Activated naive CD8-positive, alpha-beta T cell treated with anti-CD3 and anti-CD28 coated beads, Interleukin-2, amount 50 U/mL, for 16 hours (primary cell): ENCODE measurements at places on chromosomes 2 and 18.

- no peak for DNase-seq
Measured at GRCh38 chr2:241803387-241804325, 5.3 kb upstream of the NEU4 start.

GRCh38 chr2:146652311-146652710, 1192.5 kb upstream of the ACVR2A start:
- no peak for DNase-seq

DNA sequence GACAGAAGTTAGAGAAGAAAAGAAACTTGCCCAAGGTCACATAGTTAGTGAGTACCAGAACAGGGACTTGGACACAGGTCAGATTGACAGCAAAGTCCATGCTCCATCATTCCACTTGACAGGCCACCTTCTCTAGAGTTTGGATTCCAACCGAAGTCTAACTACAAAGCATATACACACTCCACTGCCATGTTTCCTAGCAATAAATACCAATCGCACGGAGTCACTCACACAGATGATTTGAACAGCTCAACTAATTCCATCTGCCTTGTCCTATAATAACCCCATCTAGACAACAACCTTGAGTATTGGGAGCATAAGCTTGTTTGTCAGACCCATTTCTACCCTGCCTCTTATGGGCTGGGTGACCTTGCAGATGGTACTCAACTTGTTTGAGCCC, 334.6 kb upstream of the MGAT5 start:
- DNase-seq = no peak

DNA sequence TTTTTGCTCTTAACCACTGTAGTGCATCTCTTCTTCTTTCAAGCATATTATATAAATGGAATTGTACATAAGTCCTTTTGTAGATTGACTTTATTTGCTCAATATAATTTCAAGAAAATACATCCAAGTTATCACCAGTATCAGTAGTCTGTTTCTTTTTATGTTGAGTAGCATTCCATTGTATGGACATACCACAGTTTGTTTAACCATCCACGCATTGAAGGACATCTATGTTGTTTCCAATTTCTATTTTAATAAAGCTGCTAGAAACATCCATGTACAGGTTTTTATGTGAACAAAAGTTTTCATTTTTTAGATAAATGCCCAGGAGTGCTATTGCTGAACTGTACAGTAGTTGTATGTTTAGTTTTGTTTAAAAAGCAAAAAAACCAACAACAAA, 387.5 kb upstream of the SOX11 start:
- no peak for DNase-seq

- DNase-seq = no peak
Measured at GRCh38 chr2:30165617-30166016, 18.8 kb downstream of the YPEL5 start.

DNA sequence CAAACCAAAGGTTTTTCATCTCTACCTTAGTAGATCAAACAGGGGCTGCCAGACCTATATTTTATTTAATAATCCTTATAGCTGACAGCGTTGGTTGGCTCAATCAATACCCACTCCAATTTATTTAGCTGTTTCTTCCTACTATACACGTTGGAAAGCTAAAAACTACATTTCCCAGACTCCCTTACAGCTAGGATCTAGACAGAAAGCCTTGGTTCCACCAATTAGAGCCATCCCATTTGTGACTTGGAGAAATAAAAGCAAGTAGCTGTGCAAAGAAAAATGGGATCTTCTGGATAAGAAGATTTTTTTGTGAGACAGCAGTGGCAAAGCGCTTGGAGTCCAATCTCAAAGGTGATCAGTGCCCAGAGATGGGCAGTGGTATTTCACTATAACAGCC, 331.3 kb upstream of the MEIS1 start:
- DNase-seq = no peak

- DNase-seq = no peak
Measured at GRCh38 chr2:206859330-206859739, 80.0 kb upstream of the CPO start.

GRCh38 chr2:218754781-218755180, 27.2 kb upstream of the CYP27A1 start:
- DNase-seq = no peak

GRCh38 chr2:40668425-40668824, 216.5 kb upstream of the SLC8A1 start:
- DNase-seq = no peak

DNA sequence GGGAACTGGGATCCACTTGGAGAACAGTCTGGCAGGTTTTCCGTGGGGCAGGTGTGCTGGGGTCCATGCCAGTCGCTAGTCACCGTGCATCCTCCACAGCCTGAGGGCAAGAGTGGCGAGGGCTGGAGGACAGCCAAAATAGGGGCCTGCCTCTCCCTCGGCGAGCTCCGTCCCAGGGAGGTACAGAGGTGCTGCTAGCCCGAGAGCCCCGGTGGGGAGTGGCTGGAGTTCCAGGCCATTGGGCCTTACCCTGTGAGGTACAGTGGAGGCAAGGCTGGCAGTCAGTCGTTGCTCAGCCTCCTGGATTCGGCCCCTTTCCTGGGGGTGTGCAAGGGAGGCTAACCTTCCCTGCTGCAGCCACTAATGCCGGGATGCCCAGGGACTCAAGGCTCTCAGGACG, 406.6 kb downstream of the CMPK2 start:
- no peak for DNase-seq

DNA sequence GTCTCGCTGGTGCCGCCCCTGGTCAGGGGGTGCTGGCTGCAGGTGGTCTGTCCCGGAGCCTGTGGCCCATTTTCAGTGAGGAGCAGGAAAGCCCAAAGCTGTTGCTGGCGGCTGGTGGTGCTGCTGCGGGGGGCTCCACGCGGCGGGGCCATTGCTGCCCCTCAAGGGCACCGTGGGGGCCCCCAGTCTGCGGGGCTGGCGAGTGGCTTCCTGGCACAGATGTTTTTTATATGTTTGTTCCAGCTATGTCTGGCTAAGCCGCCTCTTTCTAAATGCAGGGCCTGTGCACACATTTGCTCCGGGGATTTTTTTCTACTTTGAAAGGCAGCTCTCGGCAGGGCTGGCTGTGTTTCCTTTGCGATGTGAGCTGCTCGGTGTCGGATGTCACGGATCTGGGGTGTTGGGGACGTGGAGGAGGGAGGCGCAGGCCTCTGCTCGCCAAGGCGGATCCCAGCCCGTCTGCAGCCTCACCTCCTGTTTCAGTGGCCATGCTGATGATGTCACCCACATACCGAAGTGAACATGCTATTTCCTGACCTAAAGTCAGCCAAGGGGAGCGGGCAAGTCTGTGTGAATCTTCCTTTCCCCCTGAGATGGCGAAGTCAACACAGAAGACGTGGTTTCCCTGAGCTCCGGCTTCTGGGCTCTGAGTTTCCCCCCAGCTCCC, 112.0 kb upstream of the CTDP1 start:
- no peak for DNase-seq

- DNase-seq = no peak
Measured at GRCh38 chr2:181038796-181039195, 58.4 kb downstream of the UBE2E3 start.

DNA sequence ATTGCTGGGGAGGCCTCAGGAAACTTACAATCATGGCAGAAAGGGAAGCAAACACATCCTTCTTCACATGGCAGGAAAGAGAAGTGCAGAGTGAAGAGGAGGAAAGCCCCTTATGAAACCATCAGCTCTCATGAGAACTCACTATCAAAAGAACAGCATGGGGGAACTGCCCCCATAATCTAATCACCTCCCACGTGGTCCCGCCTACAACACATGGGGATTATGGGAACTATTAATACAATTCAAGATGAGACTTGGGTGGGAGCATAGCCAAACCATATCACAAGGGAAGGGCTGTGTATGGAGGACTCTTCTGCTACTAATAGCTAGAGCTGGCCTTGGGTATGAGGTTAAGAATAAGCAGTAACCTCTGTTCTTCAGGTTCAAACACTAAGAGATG, 8.8 kb upstream of the SETBP1 start:
- DNase-seq = no peak

DNA sequence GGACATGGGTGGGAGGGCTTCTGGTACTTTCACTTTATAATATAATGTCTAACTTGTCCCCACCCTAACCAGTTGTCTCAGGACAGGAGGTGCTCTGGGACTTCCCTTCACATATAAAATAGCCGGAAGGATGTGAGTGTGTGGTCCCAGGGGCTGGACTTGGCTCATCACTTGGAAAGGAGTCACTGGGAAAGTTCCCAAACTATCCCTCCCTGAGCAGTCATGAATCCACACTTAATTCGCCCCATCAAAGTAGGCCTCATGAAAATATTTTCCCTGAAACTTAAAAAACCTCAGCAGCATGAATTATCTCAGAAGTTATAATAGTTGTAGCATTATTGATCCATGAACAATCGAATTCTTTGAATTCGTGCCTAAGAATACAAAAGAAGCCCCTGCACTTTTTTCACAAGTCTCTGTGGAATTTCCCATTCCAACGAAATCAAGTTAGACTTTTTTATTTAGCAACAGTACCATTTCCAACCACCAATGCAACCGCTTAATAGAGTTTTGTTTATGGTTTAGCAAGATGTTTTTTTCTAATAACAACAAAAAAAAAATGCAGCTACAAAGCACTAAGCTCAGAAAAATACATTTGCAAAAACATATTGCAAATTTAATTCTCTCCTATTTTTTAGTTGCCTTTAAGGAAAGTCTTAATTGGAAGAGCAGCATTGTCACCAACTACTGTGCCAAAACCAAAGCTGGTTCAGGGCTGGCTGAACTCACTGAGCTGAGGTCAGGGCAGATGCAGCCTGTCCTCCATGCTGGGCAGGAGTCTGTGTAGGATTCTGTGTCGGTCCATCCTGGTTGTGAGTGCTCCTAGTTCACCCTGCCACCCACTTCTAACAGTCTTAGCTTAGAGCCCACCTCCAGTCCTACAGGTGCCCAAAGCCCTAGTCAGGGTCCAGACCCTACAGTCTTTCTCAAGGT, 68.8 kb upstream of the SPTBN1 start:
- no peak for DNase-seq

DNA sequence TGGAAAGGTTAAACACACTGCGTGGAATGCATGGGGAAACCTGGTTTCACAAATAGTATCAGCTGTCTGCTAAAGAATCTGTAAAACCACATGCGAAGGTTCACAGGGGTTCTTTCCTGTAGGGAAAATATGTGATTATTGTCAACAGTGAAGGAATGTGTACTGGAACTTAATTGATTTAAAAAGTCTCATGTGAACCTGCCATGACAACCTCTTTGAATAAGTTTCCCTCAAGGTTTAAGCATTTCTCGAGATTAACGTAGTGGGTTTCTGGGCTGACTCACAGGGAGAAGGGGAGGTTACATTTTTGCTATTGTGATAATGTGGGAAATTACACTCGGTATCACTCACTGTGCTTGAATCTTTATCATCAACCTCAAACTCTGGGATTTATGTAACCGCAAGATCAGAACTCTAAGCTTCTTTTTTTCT, 28.2 kb upstream of the IL1R1 start:
- DNase-seq = no peak

- no peak for DNase-seq
Measured at GRCh38 chr18:12929477-12930083, 18.2 kb upstream of the SEH1L start.
